ENCODE measurements at places on chromosomes 6 and 20.

DNA sequence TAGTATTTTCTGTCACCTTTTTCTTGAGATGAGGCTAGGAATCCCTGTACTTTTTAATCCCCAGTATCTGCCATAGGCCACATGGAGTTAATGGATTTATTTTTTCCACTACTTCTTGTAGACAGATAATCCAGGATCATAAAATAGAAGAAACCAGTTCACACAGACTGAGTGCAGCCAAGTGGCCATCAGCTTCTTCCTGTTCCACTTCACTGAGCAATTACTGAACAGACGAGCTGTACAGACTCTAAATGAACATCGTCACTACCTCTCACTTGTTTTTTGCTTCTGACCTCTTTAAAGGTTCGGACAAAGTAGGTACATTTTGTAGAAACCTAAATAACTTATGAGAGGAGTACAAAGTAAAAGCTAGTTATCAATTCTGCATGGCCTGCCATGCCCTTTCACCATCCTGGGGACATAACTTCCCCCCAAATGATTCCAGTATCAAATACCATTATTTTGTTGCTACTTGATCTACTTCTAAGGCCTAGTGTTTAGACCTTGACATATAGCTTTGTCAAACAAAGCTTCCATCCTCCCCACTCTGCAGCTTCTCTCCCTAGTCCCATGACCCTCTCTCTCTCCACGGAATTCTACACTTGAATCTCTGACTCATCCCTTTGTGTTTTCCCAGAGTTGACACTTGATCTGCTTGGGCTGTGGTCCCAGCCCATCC is 34.4 kb upstream of the ARHGAP18 start:
- no peak for DNase-seq

DNA sequence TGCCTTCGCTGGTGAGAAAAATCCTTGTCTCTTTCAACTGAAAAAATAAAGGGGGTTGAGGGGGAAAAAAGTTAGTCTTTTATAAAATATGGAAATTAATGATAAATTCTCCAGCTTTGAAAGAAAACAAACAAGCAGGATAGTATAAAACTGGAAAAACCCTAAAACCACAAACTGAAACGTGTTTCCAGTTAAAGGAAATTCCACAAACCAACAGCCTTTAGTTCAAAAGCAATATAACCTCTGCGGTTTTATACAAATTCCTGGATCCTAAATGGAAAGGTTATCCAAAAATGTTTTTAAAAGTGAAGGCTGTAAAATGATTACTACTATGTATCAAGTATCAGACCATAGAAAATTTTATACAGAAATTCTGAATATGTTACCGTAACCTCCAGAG is 55.6 kb downstream of the BMP5 start:
- DNase-seq = no peak

GRCh38 chr20:58138395-58138794 is 90.1 kb downstream of the ANKRD60 start:
- no peak for DNase-seq

GRCh38 chr20:1621316-1621715 is 1.5 kb upstream of the SIRPB1 start:
- DNase-seq = no peak

GRCh38 chr20:17634661-17635331 is 47.2 kb downstream of the RRBP1 start:
- no peak for DNase-seq
